ENCODE measurements at places on chromosomes 1 and 21. TPM values are rescaled to one million over a fixed set of nuclear protein-coding genes. Genes with fewer than 3 reads are reported as not detected.

DNA sequence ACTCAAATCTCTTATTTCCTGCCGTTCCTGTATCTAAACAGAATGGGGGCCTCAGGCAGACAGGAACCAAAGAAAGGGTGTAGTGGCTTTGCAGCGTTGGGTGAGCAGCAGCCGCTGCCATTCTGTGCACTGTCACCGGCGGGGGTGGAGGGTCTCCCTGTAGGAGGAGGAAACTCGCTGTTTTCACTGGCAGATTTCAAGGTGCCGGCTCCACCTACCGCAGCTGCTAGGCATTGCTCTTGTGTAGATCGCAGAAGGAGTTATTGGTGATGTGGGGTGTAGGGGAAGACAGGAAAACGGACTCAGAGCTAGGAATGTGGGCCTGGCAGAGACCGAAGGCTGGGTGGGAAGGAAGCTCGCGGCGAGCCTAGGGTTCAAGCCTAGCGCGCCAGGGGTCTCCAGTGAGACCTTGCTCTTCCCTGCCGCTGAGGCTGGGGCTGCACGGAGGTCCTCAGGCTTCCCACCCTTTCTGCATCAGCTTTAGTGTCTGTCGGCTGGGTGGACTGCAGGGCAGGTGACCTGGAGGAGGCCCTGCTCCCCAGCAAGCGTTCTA lies 20.8 kb downstream of the ATP5PO start:
- DNase-seq: no peak

Gene ARMH1
- not detected for total RNA-seq

GRCh38 chr1:230173187-230173975 lies 106.3 kb downstream of the GALNT2 start:
- DNase-seq: no peak

Gene NTMT2
- not detected for total RNA-seq

DNA sequence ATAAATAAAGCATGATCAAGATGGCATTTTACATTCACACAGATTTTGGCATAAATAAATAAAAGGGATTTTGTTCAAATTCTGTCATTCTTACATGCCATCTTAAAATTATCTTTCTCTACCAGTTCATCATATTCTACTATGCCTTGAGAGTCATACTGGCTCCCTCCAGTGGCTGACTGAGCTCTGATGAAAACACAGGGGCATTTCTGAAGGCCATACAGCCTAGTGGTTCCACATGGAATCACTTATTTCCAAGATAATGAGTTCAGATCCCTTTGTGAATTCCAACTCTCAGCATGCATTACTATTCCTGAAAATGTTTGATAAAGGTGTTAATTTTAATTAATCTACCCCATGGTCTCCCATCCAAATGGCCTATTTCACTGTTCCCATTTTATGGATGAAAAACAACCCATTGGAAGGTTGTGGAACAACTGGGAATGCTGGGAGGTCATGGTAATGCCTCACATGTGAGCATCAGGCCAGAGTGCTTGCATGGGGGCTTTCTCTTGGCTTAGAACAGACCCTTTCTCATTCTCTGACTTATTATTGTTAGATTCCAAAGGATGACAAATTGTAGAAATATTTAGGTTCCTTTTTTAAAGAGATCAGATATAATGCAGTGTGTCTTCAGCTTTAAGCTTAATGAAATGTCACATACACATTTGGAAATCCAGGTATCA lies 622.4 kb upstream of the PKN2 start:
- peak; percentile 38 for DNase-seq

- DNase-seq: no peak
Observed at GRCh38 chr1:216456682-216457081, 33.4 kb upstream of the USH2A start.

GRCh38 chr1:84969489-84970250 lies 27.2 kb downstream of the MCOLN2 start:
- no peak for DNase-seq

- no peak for DNase-seq
Observed at GRCh38 chr1:147223740-147224615, 1.2 kb downstream of the FMO5 start.

Data from epithelial cell of proximal tubule (primary cell).